COR-L47 (cell line): ENCODE measurements at places on chromosomes 5 and 9.

DNA sequence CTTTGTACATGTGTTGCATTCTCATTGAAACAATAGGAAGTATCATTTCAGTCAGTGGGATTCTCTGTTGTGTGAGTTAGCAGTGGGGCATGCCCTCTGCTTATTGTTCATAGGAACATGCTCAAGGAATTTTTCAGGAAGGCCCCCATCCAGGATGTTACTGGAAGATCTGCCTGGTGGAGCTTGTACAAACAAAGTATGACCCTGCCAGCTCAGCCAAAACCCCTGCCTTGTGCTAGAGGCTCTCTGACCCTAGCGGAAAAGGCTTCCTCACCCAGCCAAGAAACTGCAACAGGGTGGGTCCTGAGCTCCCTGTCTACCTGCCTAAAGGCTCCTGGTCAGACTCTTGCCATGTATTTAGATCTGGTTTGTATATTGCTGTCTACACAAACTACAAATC is 43.2 kb downstream of the MRRF start:
- no peak for DNase-seq

GRCh38 chr9:103709366-103709765 is 384.7 kb upstream of the SMC2 start:
- DNase-seq, result no peak

- DNase-seq, result no peak
Measured at GRCh38 chr5:171610686-171611085, 174.9 kb upstream of the SMIM23 start.

DNA sequence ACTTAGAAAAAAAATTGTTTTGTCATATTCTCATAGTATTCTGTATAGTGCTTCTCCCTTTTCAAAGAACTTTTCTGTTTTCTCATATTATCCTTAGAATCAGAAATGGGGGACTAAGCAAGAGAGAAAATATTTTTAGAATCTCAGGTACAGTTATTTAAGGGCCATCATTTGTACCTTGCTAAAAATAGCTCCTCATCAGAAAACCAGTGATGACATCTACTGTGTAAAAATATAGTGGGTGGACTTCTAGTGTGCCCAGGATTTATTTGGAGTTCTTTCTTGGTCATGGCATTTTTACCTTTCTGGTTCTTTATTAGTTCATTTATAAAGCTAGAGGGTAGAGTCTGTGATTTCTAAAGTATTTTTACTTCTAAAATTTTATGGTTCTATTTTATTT is 82.5 kb downstream of the CSNK1G3 start:
- no peak for DNase-seq

DNA sequence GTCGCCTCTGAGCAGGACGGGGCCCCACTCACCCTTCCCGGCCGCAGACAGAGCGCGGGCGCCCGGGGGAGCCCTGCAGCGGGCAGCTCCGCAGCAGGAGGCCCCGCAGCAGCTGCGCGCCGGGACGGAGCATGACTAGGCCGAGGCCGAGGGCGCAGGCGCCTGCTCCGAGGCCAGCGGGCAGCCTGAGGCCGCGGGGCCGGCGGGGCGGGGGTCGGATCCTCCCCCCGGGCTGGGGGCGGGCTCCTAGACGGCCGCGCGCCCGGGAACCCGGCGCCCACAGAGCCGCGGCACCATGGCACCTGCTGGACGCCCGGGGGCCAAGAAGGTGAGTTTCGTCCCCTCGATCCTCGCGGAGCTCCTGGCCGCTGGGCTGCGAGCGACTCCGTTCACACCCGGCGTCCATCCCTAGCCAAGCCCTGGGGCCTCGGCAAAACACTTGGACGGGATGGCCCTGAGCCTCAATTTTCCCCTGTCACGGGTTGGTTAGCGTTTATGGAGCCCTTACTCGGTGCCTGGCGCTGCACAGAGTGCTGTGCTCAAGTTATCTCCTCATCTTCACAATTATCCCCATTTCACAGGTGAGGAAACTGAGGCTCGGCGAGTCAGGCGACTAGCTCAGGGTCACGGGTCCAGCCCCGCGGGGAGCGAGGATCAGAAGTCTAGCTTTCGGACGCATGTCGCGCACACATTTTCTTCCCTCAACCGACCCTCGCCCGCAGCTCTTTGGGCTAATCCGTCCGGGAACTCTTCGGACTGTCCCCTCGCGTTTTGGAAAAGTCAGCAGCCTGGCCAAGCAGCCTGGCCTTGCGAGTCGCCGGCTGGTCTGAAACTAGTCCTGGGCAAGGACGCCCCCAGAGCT is at the start of the genes BHMT2 and DMGDH:
Gene BHMT2 (plus strand): TSS at position 280 of the 862 bp plus-strand sequence. CDS start 16 bp downstream, at position 296.
Gene DMGDH (minus strand): TSS at position 187 of the 862 bp plus-strand sequence. CDS start 54 bp downstream, at position 133.
- no peak for DNase-seq

DNA sequence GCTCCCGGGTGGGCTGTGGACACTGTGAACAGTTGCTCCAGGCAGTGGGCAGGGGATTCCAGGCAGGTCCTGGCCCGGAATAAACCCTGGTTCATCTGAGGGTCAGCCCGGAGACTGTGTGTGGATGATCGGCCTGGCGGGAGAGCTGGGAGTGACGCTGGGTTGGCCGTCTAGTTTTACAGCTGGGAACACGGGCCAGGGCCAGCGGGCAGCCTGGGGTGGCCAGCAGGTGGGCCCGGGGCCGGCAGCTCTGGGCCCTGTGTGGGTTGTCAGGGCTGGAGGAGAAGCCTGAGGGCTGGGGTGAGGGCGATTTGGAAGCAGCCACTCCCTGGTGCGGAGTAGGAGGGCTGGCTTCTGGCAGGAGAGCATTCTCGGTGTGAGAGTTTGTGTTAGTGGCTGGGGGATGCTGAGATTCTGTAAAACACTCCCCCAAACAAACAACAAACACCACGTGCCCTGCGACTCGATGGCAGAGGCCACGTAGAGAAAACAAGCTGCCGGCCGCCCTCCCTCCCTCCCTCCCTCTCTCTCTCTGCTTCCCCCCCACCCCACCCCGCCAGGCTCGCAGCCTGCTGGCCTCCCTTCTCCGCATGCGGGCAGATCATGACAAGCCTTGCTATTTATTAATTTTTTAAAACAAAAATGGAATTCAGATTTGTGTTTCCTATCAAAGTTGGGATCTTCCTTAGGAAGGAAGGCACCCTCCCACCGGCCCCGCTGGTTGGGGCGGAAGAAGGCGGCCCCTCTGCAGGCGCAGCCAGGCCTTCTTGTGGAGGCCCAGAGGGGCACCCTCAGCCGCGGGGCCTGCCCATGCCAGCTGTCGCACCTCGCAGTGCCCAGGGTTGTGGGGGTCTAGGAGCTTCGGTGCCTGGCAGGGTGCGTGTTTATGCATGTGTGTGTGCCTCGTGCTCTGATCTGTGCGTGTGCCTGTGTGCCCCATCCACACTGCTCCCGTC is 49.5 kb downstream of the RXRA start:
- DNase-seq, result no peak

DNA sequence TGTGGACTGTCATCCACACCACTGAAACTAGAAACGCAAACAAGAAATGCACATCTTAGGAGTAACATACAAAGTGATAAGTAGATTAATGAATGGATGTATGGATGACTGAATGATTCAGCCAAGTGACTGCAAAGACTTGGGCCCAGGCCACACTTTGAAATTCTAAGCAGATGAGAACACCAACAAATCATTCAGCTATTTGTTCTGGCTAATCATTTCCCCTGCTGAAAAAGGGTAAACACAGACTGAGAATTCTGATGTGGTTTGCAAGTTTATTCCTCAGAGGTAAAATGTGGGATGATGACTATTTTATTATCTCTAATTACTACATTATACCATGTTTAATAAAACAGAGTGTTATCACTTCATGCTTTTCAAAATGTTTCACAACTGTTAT is 163.2 kb upstream of the ADAMTS16 start:
- no peak for DNase-seq

GRCh38 chr5:44332285-44332971 is 56.8 kb downstream of the FGF10 start:
- DNase-seq, result peak; percentile 47

DNA sequence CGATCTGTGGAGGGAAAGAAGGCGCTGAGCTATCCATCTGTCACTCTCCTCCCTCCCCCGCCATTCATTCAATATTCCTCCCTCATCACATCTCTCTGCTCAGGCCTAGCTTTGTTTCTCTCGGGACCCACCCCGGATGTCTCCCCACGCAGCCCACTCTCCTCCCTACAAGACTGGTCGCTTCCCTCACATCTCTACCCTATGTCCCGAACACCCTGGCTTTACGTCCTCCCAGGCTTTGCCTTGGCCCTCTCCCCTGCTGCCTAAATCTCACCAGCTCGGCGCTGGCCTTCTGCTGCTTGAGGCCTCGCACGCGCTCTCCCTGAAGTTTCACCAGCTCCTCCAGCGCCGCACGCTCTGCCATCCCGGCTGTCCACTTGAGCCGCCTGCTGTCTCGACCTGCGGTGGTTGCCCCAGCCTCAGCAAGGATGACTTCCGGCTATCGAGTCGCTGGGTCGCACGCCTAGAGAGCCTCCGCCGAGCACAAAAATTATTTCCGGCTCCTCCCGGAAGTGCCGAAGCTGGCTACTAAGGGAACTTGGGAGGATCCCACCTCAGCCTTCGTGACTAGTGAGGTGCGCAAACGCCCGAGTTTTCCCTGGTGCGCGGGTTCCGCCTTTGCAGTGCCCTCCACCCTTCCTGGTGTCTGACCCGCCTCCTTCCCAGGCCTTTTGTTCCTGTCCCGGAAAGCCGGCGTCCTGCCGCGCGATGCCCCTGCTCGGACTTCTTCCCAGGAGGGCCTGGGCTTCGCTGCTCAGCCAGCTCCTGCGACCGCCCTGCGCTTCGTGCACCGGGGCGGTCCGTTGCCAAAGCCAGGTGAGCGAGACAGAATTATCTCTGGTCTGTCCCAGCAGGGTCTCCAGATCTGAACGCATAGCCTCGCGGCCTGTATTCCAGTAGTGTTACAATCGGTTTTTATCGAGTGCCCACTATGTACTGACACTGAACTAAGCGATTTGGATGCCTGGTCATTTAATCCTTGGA is at the start of the genes HARS1 and HARS2:
Gene HARS1 (minus strand): TSS at position 430 of the 984 bp plus-strand sequence. CDS start 66 bp downstream, at position 364.
Gene HARS2 (plus strand): TSS at position 515 of the 984 bp plus-strand sequence. CDS start 194 bp downstream, at position 709.
- DNase-seq, result peak; percentile 92

- DNase-seq, result no peak
Measured at GRCh38 chr5:11724940-11725339, 179.3 kb downstream of the CTNND2 start.
